ENCODE measurements at places on chromosomes 4 and X. TPM values are rescaled to one million over a fixed set of nuclear protein-coding genes. Genes with fewer than 3 reads are reported as not detected.

- no peak for DNase-seq
These were observed 639.6 kb downstream of the MID1IP1 start for GRCh38 chrX:39440799-39441284.

Gene PPEF2
- total RNA-seq = not detected

GRCh38 chr4:105208561-105208960, 61.9 kb downstream of the TET2 start:
- DNase-seq = no peak

- no peak for DNase-seq
These were observed 34.8 kb upstream of the USP51 start for GRCh38 chrX:55524487-55524886.

DNA sequence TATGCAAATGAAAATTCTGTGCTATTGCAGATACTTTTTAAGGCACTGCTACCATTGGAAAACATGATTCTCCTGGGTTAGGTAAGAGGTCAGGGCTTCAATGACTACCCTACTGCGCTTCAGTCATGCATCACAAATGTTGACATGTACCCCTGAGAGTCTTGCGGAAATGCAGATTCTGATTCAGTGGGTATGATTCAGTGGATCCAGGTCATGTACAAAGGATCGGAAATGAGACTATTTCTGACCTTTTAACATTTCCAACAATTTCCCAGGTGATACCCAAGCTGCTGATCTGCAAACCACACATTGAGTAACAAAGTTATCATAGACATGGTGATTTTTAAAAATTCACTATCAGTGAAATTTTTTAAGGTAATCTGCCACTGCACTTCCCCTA, 62.6 kb downstream of the DDX53 start:
- no peak for DNase-seq

Gene UNC5C
- total RNA-seq = 0.35 TPM

DNA sequence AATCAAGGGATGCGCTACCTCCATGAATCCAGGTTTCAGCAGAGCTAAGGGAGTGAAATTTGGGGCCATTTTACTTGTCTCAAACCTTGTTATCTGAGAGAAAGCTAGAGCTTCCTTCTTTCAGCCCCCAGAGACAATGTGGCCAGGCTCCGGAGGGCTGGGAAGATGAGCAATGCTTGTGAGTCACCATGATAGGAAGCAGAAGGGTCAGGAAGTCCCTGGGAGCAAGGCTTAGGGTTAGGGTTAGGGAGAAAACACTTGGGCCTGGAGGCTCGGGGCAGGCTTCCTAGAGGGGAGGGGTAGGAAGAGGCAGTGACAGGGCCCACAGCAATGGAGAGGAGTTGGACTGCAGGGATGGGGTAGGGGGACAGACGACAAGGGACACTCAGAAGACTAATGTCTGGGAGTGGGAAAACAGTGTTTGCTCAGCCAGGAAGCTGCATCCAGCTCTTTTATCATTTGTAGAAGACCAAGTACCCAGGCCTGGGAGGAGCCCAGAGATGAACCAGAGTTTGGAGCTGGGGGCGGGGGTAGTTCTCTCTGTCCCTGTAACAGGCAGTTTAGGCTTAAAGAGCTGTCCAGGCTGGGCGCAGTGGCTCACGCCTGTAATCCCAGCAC, 16.4 kb upstream of the PORCN start:
- DNase-seq = no peak

Gene SPANXN4
- total RNA-seq = not detected

- no peak for DNase-seq
These were observed 435.6 kb downstream of the TLL1 start for GRCh38 chr4:166308647-166309046.

Gene FAM13A
- total RNA-seq = 29.6 TPM

Gene CEP135
- 6.3 TPM for total RNA-seq
